ENCODE measurements at places on chromosomes 7 and 10. TPM values are rescaled to one million over a fixed set of nuclear protein-coding genes. Genes with fewer than 3 reads are reported as not detected.

RHBDD2 gene
- total RNA-seq, result 39.5 TPM

TMEM139 gene
- total RNA-seq, result not detected

GRCh38 chr7:46554688-46555422, 633.8 kb upstream of the IGFBP3 start:
- H3K27me3 ChIP-seq, result no peaks in the 10 kb centered on the region
- no peak overlapping the region for H3K4me3 ChIP-seq
- DNase-seq, result no peak
- no peak overlapping the region for H3K27ac ChIP-seq
- peaks cover 11% of the 10 kb centered on the region for H3K4me1 ChIP-seq

- DNase-seq, result no peak
- H3K27me3 ChIP-seq, result no peaks in the 10 kb centered on the region
- H3K4me1 ChIP-seq, result peaks cover 19% of the 10 kb centered on the region
Observed at GRCh38 chr7:152871005-152871677, 111.6 kb downstream of the ACTR3B start.

GRCh38 chr7:99363286-99363685, 11.2 kb upstream of the ARPC1B start:
- DNase-seq, result no peak
- H3K27me3 ChIP-seq, result no peaks in the 10 kb centered on the region
- peak overlapping the region; percentile 79 for H3K27ac ChIP-seq
- peaks cover 76% of the 10 kb centered on the region for H3K36me3 ChIP-seq
- peaks cover 24% of the 10 kb centered on the region for H3K4me1 ChIP-seq
- H3K4me3 ChIP-seq, result no peak overlapping the region

FAM25A gene
- not detected for total RNA-seq

PODXL gene
- total RNA-seq, result 5.5 TPM

PPP1R17 gene
- not detected for total RNA-seq

GRCh38 chr10:50224330-50224952, 26.9 kb downstream of the ASAH2 start:
- no peak overlapping the region for H3K4me3 ChIP-seq
- no peak overlapping the region for H3K27ac ChIP-seq
- no peaks in the 10 kb centered on the region for H3K36me3 ChIP-seq

ARHGEF35 gene
- not detected for total RNA-seq

GRCh38 chr7:22061775-22062174, 116.1 kb upstream of the CDCA7L start:
- H3K4me3 ChIP-seq, result no peak overlapping the region
- no peak for DNase-seq
- H3K27ac ChIP-seq, result no peak overlapping the region

GRCh38 chr10:3220853-3221252, 48.3 kb upstream of the PITRM1 start:
- peaks cover 49% of the 10 kb centered on the region for H3K4me1 ChIP-seq
- no peak overlapping the region for H3K4me3 ChIP-seq
- peak; percentile 61 for DNase-seq
- no peaks in the 10 kb centered on the region for H3K36me3 ChIP-seq

GRCh38 chr7:34776748-34777358, 118.8 kb downstream of the NPSR1 start:
- no peak overlapping the region for H3K27ac ChIP-seq
- no peaks in the 10 kb centered on the region for H3K27me3 ChIP-seq
- H3K4me1 ChIP-seq, result no peaks in the 10 kb centered on the region

DNA sequence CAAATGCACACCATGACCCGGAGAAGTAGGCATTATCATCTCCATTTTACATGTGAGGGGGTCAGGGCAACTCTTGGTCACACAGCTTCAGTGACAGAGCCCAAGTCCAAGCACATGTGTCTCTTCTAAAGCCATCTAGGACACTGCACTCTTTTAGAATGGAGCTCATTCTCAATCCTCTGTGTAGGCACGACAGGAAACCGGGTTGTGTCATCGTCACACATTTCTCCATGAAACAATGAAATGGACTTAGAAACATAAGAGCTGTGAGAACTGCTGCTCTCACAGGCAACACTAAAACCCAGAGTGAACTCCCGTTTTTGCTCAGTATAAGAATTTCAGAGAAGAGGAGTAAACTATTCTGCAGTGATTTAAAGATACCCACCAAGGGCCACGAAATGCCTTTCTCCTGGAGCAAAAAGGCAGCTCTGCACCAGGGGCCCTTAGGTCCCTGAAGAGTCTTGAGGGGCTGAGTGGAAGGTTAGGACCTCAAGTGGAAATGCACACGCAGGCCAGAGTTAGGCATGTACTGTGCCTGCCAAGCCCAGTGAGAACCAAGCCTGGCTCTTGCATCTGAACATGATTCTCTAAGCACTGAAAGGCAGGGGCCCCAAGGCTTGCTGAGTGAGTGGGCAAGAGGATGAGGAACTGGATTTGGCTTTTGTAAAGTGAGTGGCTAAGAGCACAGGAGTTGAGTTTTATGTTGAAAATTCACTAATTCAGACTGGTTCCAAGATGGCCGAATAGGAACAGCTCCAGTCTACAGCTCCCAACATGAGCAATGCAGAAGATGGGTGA, 13.3 kb downstream of the ALOX5 start:
- no peaks in the 10 kb centered on the region for H3K36me3 ChIP-seq
- H3K27ac ChIP-seq, result no peak overlapping the region
- no peak for DNase-seq
- H3K4me1 ChIP-seq, result no peaks in the 10 kb centered on the region
- H3K4me3 ChIP-seq, result no peak overlapping the region

GRCh38 chr10:130455791-130456190, 319.6 kb downstream of the GLRX3 start:
- peak; percentile 16 for DNase-seq
- no peak overlapping the region for H3K27ac ChIP-seq
- H3K36me3 ChIP-seq, result no peaks in the 10 kb centered on the region
- H3K4me3 ChIP-seq, result no peak overlapping the region
- H3K27me3 ChIP-seq, result no peaks in the 10 kb centered on the region
- H3K4me1 ChIP-seq, result no peaks in the 10 kb centered on the region

VAX1 gene
- total RNA-seq, result not detected

VWC2 gene
- total RNA-seq, result not detected

DNA sequence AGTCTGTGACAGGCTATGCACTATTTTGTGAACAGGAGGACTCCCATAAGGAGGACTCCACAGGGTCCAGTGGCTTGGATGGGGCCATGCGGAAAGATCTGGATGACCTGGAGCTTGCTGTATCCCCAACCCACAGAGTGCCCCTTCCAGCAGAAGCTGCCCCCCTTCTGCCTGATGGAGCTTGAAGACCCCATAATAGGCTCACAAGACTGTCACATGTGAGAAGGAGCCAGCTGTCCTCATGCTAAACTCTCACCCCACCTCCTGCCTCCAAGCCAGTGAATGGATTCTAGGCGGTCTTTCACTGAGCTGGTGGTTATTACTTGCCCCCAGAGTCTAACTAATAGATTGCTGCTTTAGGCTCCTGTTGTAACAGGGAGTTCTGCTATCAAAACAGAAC, 79.1 kb downstream of the XRCC2 start:
- no peaks in the 10 kb centered on the region for H3K27me3 ChIP-seq
- no peak overlapping the region for H3K27ac ChIP-seq
- DNase-seq, result peak; percentile 12
- H3K4me1 ChIP-seq, result no peaks in the 10 kb centered on the region
- H3K36me3 ChIP-seq, result no peaks in the 10 kb centered on the region
- no peak overlapping the region for H3K4me3 ChIP-seq

GRCh38 chr7:149355390-149356048, 93.5 kb downstream of the ZNF783 start:
- H3K36me3 ChIP-seq, result no peaks in the 10 kb centered on the region
- H3K4me3 ChIP-seq, result no peak overlapping the region
- no peak overlapping the region for H3K27ac ChIP-seq
- H3K4me1 ChIP-seq, result no peaks in the 10 kb centered on the region
- no peak for DNase-seq

DNA sequence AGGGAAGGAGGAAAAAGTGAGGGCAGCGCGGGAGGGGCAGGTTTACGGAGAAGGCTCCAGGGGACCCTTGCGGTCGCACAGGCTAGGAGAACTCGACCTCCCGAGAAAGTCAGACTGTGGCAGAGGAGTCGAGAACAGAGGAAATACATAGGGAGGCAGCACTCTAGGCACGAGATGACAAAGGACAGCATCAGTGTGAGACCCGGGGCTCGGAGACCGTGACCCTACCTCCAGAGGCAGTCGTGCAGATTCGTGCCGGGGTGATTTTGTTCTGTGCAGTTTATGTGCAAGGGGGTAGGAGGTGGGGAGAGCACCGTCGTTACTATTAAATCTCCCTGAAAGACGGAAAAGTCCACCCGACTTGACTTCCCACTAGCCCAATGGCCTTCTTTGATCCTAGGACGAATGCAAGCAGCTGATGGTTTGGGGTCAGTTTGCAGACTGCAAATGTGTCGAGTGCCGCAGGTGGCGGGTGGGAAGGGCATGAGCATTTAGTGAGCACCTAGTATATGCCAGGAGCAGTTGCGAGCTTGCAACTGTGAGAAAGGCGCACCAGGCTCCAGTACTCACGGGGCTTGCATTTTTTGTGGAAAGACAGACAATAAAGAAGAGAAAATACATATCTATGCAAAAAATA, 674 bp upstream of the OSBPL3 start:
- peak overlapping the region; percentile 82 for H3K4me3 ChIP-seq
- peak overlapping the region; percentile 65 for H3K27ac ChIP-seq
- H3K36me3 ChIP-seq, result peaks cover 4% of the 10 kb centered on the region
- no peaks in the 10 kb centered on the region for H3K27me3 ChIP-seq
- H3K4me1 ChIP-seq, result peaks cover 20% of the 10 kb centered on the region

DNA sequence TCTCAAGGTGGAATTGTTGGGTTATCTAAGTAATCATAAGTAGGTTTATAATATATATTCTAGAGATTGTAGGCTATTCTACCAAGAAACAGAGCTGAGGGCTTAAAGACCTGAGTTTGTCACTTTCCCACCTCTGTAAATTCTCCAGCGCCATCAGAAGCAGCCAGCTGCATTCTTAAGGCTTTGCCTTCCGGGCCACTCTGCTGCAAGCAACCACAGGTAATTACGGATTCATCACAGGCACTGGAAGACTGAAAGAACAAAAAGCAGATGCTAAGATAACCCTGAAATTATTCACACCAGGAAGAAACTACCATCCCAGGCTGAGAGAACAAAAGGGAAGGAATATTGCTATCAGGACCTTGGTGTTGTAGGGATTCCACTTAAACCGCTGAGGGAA, 137.8 kb upstream of the JCAD start:
- no peaks in the 10 kb centered on the region for H3K4me1 ChIP-seq
- no peak for DNase-seq
- H3K4me3 ChIP-seq, result no peak overlapping the region
- no peak overlapping the region for H3K27ac ChIP-seq
- peaks cover 10% of the 10 kb centered on the region for H3K27me3 ChIP-seq
- no peaks in the 10 kb centered on the region for H3K36me3 ChIP-seq

ELOVL3 gene
- total RNA-seq, result not detected

TRUB1 gene
- total RNA-seq, result 110 TPM

GRM3 gene
- total RNA-seq, result not detected

SPDYE11 gene
- not detected for total RNA-seq

IFIT1B gene
- not detected for total RNA-seq

DNA sequence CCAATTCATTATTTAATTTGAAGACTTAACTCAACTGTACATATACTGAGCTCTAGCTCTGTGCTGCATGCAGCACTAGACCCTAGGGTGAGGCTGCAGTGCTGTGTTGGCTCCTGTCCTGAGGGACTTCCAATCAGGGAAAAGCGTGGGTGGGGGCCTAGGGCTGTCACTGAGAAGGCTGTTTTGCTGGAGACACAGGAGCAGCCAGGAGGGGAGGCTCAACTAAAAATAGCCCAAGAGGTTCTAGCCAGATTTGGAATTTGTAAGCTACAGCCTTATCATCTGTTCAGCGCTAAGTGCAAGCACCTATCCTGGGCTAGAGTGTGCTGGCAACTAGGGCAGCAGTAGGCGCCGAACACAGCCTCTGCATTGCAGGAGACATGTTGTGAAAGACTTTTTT, 121.1 kb downstream of the VWC2 start:
- DNase-seq, result no peak
- H3K4me3 ChIP-seq, result no peak overlapping the region
- no peaks in the 10 kb centered on the region for H3K4me1 ChIP-seq
- no peak overlapping the region for H3K27ac ChIP-seq
- no peaks in the 10 kb centered on the region for H3K27me3 ChIP-seq
- no peaks in the 10 kb centered on the region for H3K36me3 ChIP-seq

FAM25G gene
- total RNA-seq, result not detected

DNA sequence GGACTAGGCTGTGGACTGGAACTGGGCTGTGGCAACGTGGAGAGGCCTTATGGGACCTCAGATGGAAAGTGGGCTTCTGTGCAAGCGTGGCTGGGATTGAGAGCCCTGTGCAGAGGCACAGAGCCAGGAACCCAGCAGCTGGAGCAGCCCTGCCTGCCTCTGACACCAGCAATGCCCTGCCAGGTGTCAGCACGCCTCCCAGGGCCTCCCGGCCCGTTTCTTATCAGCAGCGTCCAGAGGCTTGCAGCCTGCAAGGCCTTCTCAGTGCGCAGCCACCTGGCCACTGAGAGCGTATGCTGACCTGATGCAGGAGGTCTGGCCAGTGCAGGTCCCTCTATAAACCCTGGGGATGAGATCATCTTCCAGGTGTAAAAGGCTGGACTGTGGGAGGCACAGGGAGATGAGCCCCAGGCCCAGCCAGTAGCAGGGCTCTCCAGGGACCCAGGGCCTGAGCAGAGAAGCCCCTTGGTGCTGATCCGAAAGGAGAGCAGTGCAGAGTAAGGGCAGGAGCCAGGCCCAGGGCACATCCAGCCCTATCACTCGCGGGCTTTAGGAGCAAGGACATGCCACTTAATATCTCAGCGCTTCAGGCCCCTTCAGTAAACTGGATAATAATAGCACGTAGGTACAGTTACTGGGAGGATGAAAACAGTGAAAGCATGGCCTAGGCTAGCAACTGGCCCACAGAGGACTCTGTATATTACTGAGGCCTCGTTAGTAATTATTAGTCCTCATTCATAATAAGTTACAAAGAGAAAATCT, 38.8 kb upstream of the ANTXRL start:
- no peaks in the 10 kb centered on the region for H3K36me3 ChIP-seq
- H3K4me1 ChIP-seq, result no peaks in the 10 kb centered on the region
- H3K27me3 ChIP-seq, result no peaks in the 10 kb centered on the region
- H3K4me3 ChIP-seq, result no peak overlapping the region
- no peak overlapping the region for H3K27ac ChIP-seq

- H3K4me3 ChIP-seq, result no peak overlapping the region
- DNase-seq, result no peak
- H3K27me3 ChIP-seq, result no peaks in the 10 kb centered on the region
- no peaks in the 10 kb centered on the region for H3K4me1 ChIP-seq
Observed at GRCh38 chr7:86600506-86601290, 43.0 kb upstream of the GRM3 start.

Data from SJSA1 (cell line).